HCT116 (cell line): ENCODE measurements at places on chromosomes 13 and 19.

- no peak for DNase-seq
Observed at GRCh38 chr19:2608602-2608922, 93.9 kb downstream of the GNG7 start.

- DNase-seq: no peak
Observed at GRCh38 chr13:23570099-23570920, at the start of gene TNFRSF19. Gene TNFRSF19 (plus strand): TSS chr13:23570412. CDS start chr13:23590184, 19,772 bp downstream.

DNA sequence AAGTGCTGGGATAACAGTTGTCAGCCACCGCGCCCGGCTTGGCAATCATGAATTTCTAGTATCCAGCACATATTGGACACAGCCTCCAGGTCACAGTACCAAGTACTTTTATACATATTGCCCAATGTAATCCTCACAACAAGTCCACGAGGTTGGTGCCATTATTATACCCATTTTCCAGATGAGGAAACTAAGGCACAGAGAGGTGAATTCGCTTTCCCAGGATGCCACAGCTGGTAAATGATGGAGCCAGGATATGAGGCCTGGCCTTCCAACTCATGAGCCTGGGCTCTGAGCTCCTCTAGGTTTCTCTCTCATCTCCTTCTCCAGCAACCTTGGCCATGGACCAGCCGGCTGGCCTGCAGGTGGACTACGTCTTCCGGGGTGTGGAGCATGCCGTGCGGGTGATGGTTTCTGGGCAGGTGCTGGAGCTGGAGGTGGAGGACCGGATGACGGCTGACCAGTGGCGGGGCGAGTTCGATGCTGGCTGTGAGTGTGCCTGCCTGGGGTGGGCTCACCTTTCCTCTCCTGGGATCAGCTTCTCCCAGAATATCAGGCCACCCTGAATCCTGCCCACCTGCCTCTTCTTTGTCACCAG is 7.5 kb downstream of the CCDC61 start:
- DNase-seq: no peak

DNA sequence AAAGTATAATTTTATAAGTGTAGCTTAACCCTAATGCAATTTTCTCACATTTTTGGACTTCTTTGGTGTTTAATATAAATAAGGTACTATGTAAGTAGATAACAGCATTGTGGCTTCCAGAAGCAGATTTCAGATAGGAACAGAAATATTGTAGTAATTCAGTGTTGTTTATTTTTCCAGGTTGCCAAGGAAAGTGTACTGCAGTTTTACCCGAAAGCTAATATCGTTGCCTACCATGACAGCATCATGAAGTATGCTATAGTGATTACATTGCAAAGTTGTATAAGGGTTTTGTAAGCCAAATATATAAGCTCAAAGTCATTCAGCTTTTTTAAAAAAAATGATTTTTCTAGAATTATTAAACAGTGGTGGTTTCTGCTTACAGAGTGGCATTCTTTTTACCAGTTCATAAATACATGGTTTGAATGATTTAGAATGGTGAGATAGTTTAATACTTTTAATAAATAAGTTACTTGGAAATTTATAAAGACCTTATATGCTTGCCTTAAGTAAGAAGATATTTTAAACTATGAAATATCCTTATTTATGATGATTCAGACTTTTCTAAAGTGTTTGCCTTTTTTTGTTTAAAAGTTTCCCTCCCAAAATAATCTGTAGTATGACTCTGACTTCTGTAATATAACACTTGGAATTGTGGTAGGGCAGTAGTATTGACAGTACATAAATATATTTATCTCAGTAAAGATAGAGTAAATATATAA is 3.7 kb downstream of the UBA2 start:
- no peak for DNase-seq

- no peak for DNase-seq
Observed at GRCh38 chr13:51717786-51718398, 86.1 kb downstream of the DHRS12 start.

DNA sequence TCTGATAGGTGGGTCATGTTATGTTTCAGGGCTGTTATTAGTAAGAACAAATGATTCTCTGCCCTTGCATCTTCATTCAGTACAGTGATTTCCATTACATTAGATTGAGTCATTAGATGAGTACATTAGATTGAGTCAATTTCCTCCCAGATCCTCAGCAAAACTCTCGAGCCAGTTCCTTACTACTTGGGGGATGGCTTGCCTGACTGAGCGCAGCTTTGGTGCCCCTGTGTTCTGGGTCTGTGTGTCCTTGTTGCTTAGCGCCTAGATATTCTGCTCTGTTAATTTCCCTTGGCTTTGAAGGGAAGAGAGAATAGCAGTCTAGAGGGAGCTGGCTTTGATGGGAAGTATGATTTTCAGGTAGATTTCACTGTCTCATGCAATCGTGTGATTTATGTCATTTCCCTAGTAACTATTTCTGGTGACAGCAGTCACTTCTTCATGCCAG is 19.1 kb upstream of the SCEL start:
- no peak for DNase-seq

DNA sequence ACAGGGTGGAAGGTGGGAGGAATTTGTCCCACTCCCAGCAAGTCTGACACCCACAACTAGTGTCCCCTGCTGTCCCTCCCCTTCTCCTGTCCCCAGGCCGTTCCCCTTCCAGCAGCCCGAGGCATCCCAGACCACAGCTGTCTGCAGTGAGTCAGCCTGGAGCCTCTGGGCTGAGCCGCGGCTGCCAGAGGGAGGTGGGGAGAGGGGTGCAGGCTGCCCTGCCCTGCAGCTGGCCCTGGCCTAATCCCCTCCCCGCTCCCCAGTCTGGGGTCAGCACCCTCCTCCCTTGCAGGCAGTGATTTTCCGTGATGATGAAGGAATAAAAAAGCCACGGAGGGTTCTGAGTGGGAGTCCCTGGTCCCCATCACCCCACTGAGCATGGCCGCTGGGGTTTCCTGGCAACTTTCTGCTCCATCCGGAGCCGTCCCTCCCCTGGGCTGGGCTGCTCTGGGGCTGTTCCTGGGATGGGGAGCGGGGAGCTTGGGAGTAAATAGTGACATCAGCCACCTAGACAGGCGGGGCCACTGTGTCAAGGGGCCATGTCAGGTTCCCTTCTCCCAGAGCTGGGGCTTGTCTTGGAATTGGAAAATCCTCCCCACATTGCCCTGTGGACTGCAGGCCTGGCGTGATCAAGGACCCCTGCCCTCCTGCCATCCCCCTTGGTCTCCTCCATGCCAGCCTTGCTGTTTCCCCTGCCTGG is 16.8 kb downstream of the SPC24 start:
- DNase-seq: no peak

- DNase-seq: no peak
Observed at GRCh38 chr19:32928806-32929205, 43.0 kb downstream of the CEP89 start.

DNA sequence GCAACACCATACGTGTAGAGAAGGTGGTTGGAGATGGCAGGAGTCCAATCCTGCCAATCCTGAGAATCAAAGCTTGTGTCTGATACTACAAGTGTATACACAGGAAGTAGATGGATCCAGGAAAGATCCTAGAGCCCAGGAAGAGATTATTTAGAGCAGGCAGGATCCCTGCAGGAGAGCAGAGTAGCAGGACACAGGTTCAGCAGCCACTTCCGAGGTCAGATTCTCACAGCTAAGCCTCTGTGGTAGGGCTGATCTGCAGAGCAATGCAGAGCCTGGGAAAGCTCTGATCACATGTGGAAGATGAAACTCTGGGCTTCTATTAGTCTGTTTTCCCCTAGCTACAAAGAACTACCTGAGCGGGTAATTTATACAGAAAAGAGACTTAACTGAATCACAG is 28.5 kb upstream of the ZNF331 start:
- no peak for DNase-seq

GRCh38 chr19:31427857-31428256 is 78.6 kb upstream of the TSHZ3 start:
- no peak for DNase-seq

GRCh38 chr19:54369082-54369687 is 4.5 kb upstream of the LAIR1 start:
- no peak for DNase-seq

DNA sequence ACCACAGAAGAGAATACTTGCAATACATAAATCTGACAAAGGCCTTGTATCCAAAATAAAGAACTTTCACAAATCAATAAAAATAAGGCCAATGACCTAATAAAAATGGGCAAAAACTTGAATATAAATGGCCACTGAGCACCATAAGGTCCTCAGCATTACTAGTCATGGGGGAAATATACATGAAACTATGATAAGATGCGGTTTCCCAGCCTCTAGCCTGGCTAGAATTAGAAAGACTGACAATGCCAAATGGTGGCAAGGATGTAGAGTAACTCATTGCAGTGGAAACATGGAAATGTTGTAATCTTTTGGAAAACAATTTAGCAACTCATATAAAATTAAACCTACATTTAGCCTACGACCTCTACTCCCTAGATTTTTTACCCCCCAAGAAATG is 227.1 kb downstream of the GGACT start:
- no peak for DNase-seq

GRCh38 chr19:2266183-2266993 is 10.2 kb upstream of the JSRP1 start:
- DNase-seq: no peak

DNA sequence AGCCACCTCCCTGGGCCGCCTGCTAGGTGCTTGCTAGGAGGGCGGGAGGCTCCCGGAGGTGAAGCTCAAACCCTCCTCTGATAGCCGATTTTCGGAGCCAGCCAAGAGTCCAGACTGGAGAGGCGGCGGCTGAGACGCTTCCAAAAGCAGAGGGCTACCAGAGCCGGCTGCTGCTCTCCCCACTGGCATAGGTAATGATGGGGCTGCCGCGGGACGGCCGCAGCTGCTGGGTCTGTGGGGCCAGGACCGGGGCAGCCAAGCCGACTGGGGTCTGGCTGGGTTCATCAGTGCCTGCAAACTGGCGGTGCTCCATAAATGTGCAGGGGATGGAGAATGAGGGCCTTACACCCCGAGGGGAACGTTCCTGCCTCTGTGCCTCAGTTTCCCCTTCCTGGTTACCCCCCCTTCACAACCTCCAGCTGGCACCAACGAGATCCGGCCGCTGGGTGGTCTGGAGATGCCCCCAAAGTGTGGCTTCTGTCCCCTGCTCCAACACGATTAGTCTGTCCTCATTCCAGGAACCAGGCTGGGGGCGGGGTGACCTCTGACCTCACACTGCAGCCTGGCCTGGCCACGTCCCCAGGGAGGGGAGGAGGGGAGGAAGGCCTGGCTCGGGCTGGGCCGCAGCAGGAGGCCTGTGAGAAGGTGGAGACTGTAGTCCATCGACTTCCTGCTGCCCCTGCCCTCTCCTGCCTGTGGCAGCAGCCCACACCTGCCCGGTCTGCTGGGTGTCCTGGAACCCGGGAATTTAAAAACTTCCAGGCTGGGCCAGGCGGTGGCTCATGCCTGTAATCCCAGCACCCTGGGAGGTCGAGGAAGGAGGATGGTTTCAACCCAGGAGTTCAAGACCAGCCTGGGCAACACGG is 3.8 kb upstream of the WDR18 start:
- DNase-seq: no peak

DNA sequence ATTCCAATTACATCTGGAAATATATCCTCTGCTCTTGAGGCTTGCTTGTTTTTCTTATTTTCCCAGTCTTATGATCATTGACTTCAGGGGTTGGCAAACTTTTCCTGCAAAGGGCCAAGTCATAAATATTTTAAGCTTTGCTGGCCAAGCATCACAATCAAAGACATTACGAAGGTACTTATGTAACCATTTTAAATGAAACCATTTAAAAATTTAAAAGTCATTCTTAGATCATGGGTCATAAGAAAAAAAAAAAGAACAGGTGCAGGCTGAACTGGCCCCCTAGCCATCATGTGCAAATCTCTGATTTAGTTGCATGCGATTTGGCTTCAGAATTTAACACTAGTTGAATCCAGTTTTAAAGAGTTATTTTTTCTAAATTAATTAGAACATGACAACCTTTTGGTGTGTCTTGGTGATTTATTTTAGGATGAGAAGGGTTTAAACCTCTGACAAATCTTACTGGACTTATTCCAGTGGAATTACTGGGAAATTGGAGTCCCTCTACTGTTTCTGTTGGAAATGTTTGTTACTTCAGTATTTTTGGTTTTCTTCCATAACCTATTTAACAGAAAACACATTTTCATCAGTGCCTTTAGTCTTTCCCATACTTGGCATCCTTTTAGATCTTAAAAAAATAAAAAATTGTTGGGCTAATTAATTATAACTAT is 148.1 kb downstream of the NHLRC3 start:
- no peak for DNase-seq

- DNase-seq: no peak
Observed at GRCh38 chr19:55858401-55858800, 22.1 kb downstream of the NLRP4 start.

DNA sequence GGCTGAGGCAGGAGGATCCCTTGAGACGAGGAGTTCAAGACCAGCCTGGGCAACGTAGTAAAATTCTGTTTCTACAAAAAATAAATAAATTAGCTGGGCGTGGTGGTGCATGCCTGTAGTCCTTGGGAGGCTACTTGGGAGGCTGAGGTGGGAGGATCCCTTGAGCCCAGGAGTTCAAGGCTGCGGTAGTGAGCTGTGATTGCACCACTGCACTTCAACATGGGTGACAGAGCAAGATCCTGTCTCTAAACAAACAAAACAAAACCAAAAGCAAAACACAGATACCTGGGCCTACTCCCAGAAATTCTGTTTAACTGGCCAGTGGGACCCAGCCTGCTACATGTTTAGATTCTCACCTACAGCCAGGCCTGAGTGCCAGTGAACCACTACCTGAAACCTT is 74.6 kb upstream of the MEDAG start:
- no peak for DNase-seq

GRCh38 chr13:106701771-106702341 is 133.9 kb upstream of the ARGLU1 start:
- DNase-seq: no peak

- DNase-seq: no peak
Observed at GRCh38 chr19:18683958-18684641, 620 bp downstream of the CRTC1 start.

GRCh38 chr19:29247471-29247870 is 34.5 kb upstream of the UQCRFS1 start:
- DNase-seq: no peak

GRCh38 chr13:102902789-102903347 is 57.0 kb downstream of the ERCC5 start:
- DNase-seq: no peak

GRCh38 chr13:24005755-24006281 is 108.5 kb upstream of the C1QTNF9B start:
- DNase-seq: no peak

GRCh38 chr19:44927746-44928145 is 13.3 kb downstream of the APOC1 start:
- no peak for DNase-seq

DNA sequence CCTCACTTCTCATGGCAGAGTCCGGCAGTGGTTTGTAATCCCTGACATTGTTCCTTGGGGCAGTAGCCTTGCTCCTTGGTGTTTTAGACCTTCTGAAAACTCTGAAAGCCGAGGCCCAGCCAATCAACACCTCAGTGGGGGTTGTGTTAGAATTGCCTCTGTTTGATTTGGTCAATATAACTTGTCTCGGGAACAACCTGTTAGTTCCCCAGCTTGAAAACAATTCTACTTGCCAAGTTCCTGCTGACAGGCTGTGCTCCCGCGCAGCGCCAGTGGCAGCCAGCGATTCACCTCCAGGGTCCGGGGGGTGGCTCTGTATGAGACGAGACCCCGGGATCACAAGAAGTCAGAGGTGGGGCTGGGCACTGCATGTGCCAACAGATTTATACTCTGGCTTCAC is 81.4 kb upstream of the MEDAG start:
- no peak for DNase-seq

GRCh38 chr13:107379407-107380155 is 811.6 kb upstream of the ARGLU1 start:
- DNase-seq: no peak
